H7 (cell line): ENCODE measurements at places on chromosomes 5 and 9.

- no peak for DNase-seq
Measured at GRCh38 chr5:14741131-14741530, 76.6 kb downstream of the OTULIN start.

GRCh38 chr9:114894206-114894605 is 36.2 kb downstream of the TNFSF8 start:
- DNase-seq, result no peak

DNA sequence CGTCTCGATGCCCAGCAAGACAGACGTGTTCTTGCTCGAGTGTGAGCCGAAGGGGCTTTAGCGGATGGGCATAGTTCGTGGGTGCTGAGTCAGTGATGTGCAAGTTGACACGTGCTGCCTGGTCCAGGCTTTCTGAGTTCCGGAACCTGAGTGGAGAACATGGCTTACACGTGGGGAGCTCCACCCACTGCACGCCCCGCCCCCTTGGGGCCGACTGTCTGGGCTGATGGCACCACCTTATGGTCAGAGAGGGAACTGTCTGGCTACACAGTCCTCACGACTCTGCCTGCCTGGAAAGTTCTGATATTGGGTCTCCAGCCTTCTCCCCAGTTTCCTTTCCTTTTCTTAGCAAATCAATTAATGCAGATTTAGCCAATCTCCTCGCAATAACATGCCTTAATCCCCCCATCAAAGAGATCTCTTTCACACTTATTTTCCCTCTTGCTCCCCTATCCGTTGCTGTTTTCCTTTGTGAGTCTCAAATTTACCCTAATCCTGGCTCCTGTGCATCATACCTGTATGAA is 3.8 kb upstream of the STC2 start:
- DNase-seq, result peak; percentile 89

DNA sequence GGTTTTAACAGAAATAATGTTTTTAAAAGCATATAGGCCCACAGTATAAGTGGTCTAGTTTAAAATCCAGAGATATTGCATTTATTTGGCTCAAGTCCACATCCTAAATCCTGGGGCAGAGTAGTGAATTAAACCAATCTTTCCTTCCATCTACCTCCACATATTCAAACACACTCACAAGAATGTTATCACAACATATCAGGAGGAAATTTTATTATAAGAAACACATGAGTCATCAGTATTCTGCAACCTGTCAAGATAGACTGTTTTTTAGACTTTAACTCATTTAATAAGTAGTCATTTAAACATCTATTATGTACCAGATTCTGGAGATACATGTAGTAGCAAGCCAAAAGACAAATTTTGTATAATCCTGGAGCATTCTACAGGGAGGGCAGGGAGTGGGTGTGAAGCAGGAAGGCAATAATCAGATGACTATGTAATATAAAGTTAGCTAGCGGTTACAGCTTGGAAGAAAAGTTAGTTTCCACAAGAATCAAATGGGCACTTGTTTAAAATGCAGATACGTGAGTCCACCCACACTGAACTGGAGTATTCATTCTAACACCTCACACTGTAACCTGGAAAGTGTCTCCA is 187.3 kb upstream of the PIK3R1 start:
- DNase-seq, result no peak

DNA sequence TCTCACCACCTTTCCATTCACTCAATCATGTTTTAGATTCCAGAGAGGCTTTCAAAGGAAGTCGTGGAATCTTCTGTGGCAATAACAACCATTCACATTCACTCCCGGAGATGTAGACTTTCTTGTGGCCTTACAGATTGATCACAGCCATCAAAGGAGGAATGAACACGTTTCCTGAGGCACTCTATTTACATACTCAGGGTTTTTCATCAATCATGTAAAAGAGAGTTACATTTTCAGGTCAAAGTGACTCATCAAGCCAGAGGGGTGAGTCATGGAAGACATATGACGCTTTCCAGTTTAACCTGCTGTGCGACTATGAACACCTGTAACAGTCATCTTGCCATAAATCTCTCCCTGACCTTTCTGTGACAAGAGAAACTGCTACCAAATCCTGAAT is 39.3 kb upstream of the RAD23B start:
- DNase-seq, result no peak
